ENCODE measurements at places on chromosomes 12 and 14.

DNA sequence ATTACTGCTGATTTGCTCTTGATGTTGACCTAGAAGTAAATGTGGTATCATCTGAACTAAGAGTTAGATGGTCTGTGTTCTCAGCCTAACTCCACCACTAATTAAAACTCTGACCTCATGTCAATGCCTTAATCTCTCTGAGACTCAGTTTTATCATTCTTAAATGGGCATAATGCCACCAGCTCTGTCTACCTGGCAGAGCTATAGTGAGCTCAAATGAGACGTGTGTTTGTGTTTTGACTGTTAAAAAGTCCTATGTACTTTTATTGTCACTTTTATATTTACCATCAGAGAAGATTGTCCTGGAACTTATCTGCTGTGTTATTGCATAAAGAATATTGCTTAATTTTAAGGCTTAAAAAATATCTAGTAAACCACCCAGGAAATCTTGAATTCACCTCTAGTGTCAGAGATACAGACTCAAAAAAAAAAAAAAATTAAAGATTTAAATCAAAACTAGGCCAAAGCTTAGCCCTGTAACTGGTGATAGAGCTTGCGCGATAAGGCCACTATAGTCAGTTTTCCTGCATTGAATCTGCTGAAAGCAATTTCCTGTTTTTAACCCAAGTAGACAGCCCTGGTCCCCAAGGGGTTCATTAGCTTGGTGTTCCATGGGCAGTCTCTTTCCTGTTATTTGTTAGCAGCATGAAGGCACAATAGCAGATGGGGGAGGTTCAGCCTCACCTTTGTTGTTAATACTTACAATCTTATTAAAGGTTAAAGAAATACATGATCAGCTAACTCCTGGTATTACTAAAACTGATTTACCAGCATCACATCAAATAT, 261.8 kb downstream of the ATP23 start:
- no peak for DNase-seq

GRCh38 chr12:52605542-52605941, 4.3 kb upstream of the KRT72 start:
- no peak for DNase-seq

GRCh38 chr12:122687086-122687485, 16.1 kb downstream of the HCAR2 start:
- no peak for DNase-seq

DNA sequence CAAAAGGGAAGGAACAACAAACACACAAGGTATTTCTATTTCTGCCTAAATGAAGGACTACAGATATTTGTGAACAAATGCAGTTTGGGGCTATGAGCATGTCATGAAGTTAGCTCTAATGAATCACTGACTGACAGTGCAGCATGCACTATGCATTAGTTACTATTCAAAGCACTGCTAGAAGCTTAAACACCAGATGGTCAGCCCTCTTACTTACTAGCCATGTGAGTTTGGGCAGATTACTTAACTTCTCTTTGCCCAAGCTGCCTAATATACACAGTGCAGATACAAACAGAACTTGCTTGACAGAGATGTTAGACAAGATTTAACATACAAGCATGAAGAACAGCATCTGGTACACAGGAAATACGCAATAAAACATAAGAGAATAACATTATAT, 96.0 kb downstream of the ATXN2 start:
- no peak for DNase-seq
